NCI-H1105 (cell line): ENCODE measurements at places on chromosomes 13 and 19.

- DNase-seq, result no peak
Observed at GRCh38 chr13:113837560-113838355, 26.1 kb downstream of the GAS6 start.

GRCh38 chr19:52190487-52191293 lies 838 bp downstream of the PPP2R1A start:
- no peak for DNase-seq

GRCh38 chr19:42455621-42456081 lies 12.9 kb upstream of the CXCL17 start:
- no peak for DNase-seq

DNA sequence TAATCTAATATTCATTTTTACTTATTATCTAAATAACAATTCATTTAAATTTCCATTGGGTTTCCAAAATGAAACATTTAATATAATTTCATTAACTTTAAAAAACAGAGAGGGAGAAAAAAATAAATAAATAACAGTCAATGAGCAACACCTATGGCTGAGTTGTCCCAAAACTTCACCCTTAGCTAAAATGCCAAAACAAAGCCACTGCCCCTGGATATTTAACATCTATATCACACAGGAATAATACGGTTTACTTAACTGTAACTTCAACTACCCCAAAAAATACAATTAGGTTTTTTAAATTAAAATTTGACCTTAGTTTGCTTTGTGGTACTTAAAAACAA lies 541 bp downstream of the ELF1 start:
- no peak for DNase-seq

- no peak for DNase-seq
Observed at GRCh38 chr19:43688059-43688701, 18.2 kb upstream of the PLAUR start.

GRCh38 chr13:40874138-40874779 lies 84.8 kb downstream of the SLC25A15 start:
- DNase-seq, result no peak

GRCh38 chr13:110574161-110574560 lies 12.6 kb upstream of the RAB20 start:
- no peak for DNase-seq

- no peak for DNase-seq
Observed at GRCh38 chr19:10402441-10403038, 802 bp downstream of the CDC37 start.

DNA sequence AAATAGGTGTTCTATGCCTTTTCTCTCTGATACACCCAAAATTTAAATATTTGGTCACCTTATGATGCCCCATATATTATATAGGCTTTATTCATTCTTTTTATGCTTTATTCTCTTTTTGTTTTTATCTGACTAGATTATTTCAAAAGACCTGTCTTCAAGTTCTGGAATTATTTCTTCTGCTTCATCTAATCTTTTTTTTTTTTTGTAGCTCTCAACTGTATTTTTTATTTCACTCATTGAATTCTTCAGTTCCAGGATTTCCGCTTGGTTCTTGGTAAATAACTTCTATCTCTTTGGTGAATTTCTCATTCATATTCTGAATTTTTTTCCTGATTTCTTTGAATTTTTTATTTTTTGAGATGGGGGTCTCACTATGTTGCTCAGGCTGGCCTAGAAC lies 3.9 kb upstream of the CLEC4M start:
- DNase-seq, result no peak
